ENCODE measurements at places on chromosomes 5 and 9.
A peak's percentile ranks its signal among the peaks of the same experiment; 100 is the strongest.

GRCh38 chr5:165457859-165458481, 1952.6 kb downstream of the MAT2B start:
- DNase-seq: peak; percentile 59

DNA sequence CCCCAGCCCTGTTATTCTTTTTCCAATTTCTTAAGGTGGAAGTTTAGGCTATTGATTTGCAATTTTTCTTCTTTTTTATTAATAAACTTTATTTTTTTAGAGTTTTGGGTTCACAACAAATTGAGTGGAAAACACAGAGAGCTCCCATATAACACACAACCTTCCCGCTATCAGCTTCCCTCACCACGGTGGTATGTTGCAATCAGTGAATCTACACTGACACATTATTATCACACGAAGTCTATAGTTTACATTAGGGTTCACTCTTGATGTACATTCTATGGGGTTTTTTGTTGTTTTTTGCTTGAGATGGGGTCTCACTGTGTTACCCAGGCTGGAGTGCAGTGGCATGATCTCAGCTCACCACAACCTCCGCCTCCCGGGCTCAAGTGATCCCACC, 4.8 kb upstream of the NFX1 start:
- no peak for DNase-seq

DNA sequence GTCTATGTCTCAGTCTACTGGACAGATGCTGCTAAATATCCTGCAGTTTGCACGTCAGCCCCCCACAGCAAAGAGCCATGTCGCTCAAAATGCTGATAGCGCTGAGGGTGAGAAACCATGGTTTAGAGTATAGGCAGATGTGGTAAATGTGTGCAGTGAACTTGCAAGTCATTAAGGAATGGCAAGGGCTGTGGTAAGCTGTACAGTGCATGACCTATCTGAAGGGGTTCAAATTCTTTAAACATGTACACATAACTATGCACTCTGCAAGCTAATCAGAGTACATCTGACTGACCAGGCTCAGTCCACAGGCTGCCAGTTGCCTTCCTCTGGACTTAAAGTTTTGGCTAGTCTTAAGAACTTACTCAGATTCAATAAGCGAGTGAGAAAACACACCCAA, 170.7 kb downstream of the CFAP90 start:
- DNase-seq: no peak

GRCh38 chr5:80759866-80760577, 105.2 kb upstream of the DHFR start:
- no peak for DNase-seq
